ENCODE measurements at places on chromosomes 12 and 14.
A peak's percentile ranks its signal among the peaks of the same experiment; 100 is the strongest.

DNA sequence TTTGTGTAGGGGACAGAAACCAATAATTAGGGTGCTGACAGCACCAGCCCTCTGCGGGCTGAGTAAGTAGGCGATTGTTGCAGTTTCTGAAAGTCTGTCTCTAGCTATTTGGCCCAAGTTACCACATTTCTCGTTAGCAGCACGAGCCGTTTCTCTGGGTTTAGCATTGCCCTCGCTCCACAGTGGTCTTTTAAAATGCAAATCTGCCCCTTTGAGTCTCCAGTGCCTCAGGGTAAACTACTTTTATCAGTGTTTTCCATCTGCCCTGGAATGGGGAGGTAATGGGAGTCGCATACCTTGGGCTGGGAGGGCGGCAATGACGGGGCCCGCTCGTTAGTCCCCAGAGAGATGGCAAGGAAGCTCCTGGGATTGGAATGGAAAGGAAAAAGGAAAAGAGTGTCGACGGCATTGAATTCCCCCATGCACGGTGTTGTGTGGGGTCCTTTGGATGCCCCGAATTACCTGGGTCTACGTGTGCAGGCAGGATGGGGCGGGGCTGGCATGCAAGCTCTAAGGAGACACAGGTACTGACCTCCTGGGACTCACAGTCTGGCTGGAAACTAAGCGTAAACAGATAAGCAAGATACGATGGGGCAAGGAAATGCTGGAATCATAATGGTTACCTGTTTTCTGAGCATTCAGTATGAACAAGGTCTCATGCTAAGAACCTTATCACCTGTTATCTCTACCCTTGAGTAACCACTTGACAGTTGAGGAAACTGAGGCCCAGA is 131.8 kb upstream of the MAP1LC3B2 start:
- no peak for DNase-seq

- no peak for DNase-seq
These were observed 66.1 kb downstream of the DYRK2 start for GRCh38 chr12:67714648-67715047.

DNA sequence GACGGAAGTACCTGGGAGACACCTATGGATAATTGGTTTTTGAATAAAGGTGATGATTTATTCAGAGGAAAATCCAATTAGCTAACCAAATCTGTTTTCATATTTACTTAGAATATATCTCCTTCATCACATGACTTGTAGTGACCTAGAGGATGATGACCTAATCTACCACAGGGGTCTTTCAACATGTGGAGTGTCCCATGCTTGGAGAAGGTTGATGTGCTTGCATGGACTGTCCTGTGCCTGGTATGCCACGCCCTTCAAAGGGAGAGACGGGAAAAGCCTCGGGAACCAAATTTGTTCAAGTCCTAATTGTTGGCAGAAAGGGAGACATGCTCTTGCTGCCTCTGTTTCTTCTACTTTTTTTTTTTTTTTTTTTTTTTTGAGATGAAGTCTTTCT is 11.8 kb upstream of the PAPLN start:
- DNase-seq: no peak

DNA sequence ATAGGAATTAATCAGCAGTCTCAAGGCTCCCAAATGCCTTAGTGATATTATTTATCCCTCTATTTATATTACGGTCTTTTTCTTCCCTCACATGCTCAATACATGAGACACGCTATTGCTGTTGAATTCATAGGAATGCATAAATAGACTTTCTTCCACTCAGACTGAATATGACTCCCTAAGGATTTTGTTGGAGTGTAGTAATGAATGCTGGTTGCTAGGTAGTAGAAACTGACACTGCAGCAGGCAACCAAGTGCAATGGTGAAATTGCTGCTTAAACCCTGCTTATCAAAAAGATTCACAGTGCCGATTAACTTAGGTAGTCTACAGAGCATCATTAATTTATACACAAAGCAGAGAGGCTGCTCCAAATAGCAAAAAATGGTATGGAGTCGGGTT is 168.2 kb downstream of the KCNC2 start:
- DNase-seq: no peak

- no peak for DNase-seq
These were observed 6.8 kb upstream of the SYNE3 start for GRCh38 chr14:95523051-95523814.

- peak; percentile 62 for DNase-seq
These were observed 58.6 kb downstream of the SLC38A1 start for GRCh38 chr12:46209914-46210872.

DNA sequence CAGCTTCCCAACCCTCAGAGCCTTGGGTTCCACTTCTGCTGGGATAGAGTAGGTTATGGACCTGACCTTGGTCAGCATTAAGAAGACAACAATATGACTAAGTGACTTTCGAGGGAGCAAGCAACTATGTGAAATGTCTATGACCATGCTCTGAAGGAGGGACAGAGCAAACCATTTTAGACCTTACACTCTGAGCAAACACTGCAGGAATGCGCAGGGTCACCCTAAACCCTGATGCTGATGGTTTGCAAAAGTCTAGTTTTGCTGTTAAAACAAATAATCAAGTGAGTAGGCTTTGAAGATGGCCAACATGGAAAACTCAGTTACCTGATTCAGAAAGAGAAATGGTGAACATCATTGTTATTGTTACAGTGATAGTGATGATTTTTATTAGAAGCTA is 8.7 kb downstream of the ZCCHC8 start:
- DNase-seq: no peak

DNA sequence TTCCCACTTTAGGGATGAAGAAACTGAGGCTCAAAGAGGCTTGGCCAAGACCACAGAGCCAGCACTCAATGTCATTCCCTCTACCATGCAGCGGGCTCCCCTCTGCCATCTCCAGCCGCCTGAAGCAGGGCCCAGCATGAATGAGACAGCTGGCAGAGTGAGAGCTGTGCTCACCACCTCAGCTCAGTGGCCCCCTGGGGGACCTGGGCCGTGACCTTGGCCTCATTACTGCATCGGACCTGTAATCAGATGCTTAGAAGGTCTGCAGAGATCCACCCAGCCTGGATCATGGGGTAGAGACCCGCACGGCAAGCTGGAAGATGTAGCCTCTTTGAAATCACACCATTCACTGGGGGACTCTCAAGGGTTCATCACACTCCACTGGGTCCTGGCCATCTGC is 22.7 kb upstream of the CORO1C start:
- no peak for DNase-seq

DNA sequence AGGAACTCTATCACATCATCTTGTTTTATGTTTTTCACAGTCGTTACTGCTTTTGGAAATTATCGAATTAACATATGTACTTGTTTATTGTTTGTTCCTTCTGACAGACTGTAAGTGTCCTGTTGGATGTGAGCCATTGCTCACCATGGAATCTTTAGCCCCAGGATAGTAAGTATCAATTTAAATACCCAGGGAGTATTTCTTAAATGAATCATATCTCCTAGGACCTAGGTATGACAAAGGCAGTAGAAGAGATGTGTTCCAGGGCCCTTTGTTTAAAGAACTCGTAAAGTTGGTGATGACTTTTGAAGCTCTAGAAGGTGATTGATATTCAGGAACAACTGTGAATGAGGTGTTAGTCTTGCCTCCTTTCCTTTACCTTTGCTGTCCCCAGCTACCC is 30.3 kb upstream of the STRAP start:
- DNase-seq: no peak

GRCh38 chr14:67557118-67557517 is 24.0 kb downstream of the PLEKHH1 start:
- no peak for DNase-seq

DNA sequence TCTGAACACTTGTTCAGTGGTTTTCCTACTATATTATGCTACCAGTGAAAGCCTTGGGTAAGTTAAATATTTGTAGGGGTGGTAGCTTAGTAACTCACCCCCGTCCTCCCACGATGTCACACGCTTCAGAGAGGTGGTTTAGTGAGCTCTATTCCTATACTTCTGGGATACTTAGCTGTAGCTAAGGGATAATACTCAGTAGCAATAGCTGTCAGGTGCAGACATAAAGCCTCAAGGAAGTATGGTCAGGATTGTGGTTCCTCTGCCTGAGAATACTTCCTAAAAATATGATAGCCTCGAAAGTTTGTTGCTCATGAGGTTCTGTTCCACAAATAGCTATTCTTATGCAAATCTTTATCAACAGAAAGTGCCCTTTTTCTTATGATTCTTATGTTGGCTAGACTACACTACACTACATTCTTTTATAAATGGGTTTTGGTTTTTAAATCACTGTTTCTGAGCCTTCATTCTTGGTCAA is 11.9 kb downstream of the DLST start:
- DNase-seq: no peak

GRCh38 chr14:92353447-92353846 is 30.5 kb downstream of the SLC24A4 start:
- no peak for DNase-seq

- no peak for DNase-seq
These were observed 35.8 kb downstream of the NUMB start for GRCh38 chr14:73422515-73422914.

DNA sequence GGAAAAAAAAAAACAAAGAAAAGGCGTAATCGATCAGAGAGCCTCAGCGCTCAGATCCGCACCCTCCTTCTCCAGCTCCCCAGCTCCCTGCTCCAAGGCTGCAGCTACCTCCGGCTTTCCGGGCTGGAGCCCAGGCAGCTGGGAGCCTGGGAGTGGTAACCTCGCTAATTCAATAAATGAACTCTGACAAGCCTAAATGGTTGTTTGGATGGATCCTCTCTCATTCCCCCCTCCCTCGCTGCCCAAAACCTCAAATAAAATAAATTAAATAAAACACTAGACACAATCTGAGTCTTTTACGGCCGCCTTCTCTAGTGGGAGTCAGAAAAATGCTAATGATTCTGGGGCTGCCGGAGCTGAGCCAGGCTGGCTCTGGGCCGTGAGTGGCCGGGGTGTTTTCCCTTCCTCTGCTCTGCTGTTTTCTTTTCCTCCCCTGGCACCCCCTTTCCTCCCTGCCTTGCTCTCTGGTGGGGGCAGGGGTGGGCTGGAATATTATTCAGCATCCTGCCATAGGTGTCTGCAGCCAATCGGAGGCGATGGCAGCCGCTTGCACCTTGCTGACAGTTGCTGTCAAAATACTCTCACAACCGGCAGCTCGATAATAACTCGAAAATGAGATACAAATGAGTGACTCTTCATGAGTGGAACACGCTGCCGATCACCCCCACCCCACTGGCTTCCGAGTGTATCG is 76.1 kb downstream of the RBM19 start:
- no peak for DNase-seq

GRCh38 chr14:89841851-89842250 is 112.7 kb downstream of the EFCAB11 start:
- no peak for DNase-seq

DNA sequence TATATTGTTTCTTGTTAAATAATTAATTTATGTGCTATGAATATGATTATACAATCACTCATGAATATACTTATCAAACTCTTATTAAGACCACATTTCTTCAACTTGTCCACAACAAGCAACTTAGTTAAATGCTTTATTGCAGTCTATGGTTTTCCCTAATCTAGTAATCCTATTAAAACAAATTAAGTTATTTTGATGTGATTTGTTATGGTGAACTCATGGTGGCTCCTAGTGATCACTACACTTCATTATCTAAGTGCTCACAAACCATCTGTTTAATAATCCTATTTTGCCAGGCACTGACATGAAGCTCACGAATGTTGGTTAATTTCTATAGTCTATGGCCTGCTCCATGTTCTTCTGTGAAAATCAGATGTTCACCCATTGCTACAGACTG is 42.9 kb downstream of the INSM2 start:
- DNase-seq: no peak

DNA sequence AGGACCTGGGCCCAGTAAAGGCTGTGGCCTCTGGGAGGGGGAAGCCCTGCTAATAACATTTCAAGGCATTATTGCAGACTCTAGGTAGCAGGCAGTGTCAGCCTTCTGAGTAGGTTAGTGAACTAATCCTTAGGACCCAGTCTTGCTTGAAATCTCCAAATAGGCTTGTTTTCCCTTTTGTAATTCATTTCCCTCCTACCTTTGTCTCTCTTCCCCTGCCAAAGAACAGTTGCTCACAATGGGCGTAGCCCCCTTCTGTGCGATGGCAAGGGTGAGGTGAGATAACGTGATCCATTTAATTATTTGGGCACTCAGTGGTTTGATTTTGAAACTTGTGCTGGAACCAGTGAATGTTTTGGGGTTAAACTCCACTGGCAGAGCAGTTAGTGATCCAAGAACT is 10.9 kb downstream of the PELI2 start:
- no peak for DNase-seq

GRCh38 chr12:97259098-97259497 is 203.5 kb upstream of the RMST start:
- no peak for DNase-seq

DNA sequence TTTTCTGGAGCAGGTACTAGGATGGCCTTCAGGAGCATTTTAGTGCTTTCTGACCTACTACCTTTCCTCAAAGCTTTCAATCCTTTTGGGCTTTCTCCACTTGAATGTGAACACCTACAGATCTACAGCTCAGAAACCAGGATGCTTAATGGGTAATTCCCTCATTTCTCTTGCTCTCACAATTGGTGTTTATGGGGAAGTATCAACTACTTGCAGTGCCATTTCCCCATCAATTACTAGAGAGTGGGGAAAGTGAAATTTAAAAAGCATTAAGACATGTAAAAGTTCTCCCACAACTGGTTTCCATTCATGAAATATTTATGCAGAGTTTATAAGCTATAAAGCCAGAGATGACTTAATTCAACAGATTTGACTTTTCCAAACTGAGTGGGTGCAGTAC is 2.1 kb upstream of the YY1 start:
- peak; percentile 43 for DNase-seq

GRCh38 chr12:1355396-1355795 is 239.0 kb downstream of the FBXL14 start:
- no peak for DNase-seq

DNA sequence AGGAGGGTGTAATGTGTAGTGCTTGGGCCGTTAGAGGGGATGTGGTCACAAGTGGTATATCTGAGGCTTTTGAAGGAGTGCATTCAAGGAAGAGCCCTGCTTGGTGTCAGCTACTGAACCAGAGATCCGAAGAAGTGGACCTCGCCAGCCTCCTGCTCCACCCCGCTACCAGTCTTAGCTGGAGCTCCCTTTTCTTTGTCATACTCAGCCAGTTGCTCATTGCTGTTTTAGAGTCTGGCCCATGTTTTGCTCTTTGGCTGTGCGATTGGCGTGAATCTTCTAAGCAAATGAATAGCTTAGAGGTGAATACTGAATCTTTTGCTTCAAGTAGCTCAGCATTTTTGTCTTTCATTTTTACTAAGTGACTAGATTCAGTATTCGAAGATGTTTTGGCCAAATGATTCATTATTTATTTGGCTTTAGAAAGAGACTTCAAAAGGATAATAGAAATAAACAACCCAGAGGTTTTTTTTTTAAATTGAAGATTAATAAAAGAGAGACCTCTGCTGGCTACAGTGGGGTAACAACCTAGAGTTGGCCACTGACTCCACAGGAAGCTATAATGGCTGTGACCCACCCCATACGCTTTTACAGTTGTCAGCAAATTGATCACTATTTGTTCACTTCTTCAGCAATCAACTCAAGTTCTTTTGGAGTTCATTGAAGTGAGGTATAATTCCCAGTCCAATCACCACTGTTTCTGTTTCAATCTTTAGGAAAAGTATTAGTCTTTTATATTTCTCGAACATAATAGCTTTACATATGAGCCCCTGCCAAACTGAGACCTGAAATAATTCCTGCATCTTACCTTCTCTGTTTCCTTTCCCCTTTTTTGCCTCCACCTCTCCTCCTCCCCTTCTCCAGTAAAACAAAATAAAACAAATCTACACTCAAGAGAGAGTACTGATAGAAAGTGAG is 19.9 kb downstream of the CDKN1B start:
- DNase-seq: peak; percentile 75

All from Karpas-422 (cell line).